Amniotic stem cell (primary cell): ENCODE measurements at places on chromosomes 13 and 19.

DNA sequence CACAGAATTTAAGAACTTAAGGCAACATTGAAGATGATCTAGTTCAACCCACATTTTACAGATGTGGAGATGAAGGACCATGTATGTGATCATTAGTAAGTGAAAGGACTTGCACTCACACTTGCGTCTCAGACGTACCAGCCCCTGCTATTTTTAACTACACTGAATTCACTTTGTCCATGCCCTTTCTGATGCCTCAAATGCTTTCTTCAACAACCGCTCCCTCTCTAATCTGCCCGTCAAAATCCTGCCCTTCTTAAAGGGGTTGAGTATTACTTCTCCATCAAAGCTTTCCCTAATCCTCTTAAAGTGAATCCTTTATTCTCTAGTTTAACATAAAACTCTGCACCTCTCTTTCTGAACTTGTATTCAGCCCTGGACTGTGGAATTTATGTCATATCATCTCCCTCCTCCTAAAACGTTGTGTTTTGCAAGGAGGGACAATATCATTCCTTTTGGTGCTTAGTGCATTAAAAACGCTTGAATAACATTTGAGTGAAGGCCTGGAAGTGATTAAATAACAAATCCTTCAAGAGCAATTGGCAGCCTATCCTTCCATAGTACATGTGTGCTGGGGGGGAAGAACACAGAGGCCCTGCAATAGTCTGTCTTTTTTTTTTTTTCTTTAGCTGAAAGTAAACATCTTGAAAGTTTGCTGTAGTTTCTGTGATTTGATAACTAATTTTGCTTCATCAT is 493.3 kb downstream of the LMO7 start:
- no peak for DNase-seq

- no peak for DNase-seq
These were observed 8.3 kb downstream of the SNRPA start for GRCh38 chr19:40759352-40759751.

GRCh38 chr19:20423381-20424197 is 142.0 kb downstream of the ZNF737 start:
- DNase-seq: no peak

DNA sequence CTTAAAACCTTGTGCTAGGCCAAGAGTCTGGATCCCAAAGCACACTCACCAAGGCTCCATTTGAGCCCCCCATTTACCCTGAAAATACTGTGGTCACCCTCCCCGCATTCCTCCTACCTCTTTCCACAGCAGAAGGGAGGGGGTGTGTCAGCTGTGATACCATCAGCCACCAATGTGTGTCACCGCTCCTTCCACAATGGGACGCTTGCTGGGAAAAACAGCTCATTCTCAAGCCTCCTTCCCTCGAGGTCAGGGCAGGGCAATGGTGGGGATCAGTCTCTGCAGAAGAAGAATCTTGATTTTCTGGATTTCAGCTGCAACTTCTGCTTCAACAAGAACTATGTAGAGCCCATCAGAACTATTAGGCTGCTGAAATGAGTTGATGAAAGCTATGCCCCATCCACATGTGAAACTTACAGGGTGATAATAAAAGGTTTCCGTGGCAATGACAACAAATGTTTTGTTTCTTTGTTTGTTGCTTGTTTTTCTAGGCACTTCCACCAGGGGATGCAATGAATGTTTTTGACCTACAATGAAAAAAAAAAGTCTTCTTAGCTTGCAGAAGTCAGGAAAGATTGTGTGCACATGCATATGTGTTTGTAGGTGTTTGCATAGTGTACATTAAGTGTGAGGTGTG is 26.4 kb upstream of the ZNF507 start:
- no peak for DNase-seq

GRCh38 chr19:1045247-1045603 is 5.3 kb downstream of the ABCA7 start:
- DNase-seq: no peak

- no peak for DNase-seq
These were observed 145.5 kb upstream of the MAB21L1 start for GRCh38 chr13:35621989-35622388.

DNA sequence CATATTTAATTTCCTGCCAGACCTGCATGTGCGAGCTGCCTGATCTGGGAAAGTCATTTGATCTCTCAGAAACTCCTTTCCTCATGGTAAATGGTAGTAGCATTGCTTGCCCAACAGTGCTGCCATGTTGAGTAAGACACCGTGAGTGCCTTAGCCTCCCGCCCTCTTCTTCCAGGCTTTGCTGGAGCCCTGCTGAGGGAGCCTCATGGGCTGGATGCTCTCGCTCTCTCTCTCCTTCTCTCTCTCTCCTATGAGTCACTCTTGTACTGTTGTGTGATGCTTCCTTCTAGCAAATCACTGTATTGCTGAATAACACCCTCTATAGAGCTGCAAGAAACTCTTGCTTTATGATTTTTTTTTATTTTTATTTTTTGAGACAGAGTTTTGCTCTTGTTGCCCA is 365.5 kb downstream of the UQCRFS1 start:
- DNase-seq: no peak

GRCh38 chr19:19463348-19464117 is 51.8 kb downstream of the TSSK6 start:
- no peak for DNase-seq

- peak; percentile 12 for DNase-seq
These were observed 33.9 kb downstream of the CCNE1 start for GRCh38 chr19:29845574-29846176.

GRCh38 chr19:7122701-7123100 is 53.2 kb downstream of the ZNF557 start:
- DNase-seq: no peak

- no peak for DNase-seq
These were observed 9.7 kb downstream of the EFNA2 start for GRCh38 chr19:1295169-1296012.

DNA sequence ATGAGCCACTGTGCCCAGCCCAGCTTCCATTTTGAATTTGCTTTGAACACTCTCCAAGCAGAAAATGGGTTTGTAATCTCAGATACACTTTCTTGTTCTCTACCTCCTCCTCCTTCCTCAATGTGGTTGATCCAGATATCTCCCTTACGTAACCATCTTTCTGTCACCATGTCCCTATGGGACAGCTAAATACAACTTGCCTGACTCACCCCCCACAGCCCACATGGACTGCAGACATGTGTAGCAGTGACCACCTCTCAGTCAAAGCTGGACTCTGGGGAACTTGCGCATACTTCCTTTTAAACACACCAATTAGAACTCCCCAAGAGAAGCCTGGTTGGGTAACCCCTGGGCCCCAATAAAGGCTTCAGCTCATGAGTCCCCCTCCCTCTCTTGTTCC is 10.8 kb upstream of the ZNF799 start:
- no peak for DNase-seq

GRCh38 chr13:41312176-41312500 is 1.1 kb downstream of the NAA16 start:
- DNase-seq: no peak

GRCh38 chr13:36769126-36769525 is 49.9 kb upstream of the RFXAP start:
- no peak for DNase-seq

GRCh38 chr13:95745289-95745688 is 68.3 kb downstream of the DNAJC3 start:
- no peak for DNase-seq

- DNase-seq: no peak
These were observed 16.2 kb downstream of the PSPC1 start for GRCh38 chr13:19766591-19766990.

DNA sequence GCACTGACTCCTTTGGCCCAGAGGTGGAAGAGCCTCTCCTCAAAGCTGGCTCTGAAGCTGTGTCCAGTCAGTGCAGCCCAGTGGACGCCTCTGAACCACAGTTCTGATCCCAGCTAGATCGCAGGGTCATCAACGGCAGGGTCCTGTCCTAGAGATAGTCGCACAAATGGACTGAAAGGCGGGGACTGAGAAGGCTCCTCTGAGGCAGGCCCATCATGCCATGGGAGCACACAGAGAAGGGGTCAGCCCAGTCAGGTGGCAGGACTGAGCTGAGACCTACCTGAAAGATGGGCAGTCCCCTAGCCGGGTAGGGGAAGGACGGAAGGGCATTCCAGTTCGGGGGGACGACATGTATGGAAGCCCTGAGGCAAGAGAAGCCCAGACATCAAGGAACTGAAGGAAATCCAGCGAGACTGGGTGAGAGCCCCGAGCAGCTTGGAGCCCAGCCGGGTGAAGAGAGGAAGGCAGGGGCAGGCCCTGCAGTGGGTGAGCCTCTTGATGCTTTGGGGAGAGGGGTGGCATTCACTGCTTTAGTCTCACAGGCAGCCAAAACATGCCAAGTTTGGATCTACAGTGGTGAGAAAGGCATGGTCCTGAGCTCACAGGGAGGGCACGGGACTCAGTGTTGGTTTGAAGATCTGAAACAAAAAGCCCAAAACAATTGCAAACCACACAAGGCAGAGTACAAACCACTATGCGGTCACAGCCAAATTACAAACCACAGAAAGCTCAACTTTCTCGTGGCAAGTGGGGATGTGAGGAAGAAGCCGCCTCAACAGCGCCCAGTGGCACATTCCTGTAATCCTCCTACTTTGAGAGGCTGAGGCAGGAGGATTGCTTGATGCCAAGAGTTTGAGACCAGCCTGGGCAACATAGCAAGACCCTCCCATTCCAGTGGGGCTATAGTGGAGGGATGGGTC is 10.0 kb downstream of the CALM3 start:
- no peak for DNase-seq

GRCh38 chr19:32581705-32582179 is 752 bp downstream of the PDCD5 start:
- peak; percentile 14 for DNase-seq

- DNase-seq: no peak
These were observed 54.6 kb upstream of the MYO16 start for GRCh38 chr13:108574856-108575255.

GRCh38 chr19:18541258-18541991 is 1.9 kb downstream of the FKBP8 start:
- no peak for DNase-seq

- no peak for DNase-seq
These were observed 9.7 kb upstream of the C19orf12 start for GRCh38 chr19:29724746-29725145.

DNA sequence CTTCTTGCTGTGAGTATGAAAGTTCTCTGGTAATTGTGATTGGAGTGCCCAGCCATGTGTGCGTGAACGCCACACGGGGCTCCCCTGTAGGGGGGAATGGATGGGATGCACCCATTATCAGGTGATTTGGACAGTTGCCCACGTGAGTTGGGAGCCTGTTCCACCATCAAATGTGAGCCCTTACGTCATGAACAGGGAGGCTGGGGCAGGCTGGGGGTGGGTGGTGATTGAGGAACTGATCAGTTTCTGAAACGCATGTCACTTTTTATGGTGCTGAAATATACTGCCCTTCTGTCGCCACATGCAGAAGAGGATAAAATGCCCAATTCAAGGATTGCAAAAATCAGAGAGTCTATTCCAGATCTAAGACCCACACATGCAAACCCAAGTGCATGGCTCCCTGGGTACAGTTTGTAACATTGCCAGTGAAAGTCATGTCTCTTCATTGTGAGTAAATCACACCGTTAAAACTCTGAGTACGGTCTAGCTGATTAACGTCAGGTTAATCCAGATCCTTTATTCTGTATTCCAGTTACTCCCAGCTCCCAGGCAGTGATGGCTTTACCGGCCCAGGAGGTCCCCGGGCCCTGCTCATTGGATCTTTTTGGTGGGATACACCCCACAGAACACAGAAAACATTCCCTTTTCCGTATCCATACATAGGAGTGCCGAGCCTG is 90.2 kb downstream of the RAB20 start:
- no peak for DNase-seq

GRCh38 chr19:35995048-35995993 is at the start of gene SDHAF1:
Gene SDHAF1 (plus strand): TSS chr19:35995188. CDS start chr19:35995275, 87 bp downstream.
- DNase-seq: peak; percentile 76

DNA sequence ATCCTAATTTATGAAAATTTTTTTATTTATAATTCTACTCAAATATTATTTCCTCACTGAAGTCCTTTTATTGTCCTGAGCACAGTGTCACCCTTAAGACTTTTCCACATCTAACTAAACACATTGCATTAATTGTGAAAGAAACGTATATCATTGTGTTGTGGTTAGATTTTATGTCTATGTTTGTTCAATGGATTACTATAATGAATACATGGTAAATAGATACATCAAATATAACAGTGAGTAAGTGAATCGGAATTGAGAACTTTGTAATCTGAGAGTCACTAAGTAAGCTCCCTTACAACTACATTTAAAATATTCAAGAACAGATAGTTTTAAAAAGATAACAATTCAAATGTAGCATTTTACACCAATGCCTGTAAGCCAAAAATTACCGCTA is 417.6 kb upstream of the PCDH20 start:
- DNase-seq: no peak

GRCh38 chr13:94172416-94172815 is 307.1 kb downstream of the DCT start:
- no peak for DNase-seq

DNA sequence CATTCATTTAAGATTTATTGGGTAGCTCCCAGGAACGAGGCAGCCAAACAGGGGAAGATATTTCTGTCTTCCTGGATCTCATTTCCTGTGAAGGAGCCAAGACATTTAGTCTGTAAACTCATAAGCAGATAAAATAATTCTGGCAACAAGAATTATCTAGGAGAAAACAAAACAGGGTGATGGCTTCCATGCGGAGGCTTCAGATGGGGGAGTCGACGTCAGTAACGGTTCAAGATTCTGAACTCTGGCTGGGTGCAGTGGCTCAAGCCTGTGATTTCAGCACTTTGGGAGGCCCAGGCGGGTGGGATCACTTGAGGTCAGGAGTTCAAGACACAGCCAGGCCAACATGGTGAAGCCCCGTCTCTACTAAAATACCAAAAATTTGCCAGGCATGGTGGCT is 1.3 kb downstream of the GNA15 start:
- DNase-seq: no peak

GRCh38 chr19:2503521-2504109 is 27.7 kb downstream of the GADD45B start:
- DNase-seq: peak; percentile 52

DNA sequence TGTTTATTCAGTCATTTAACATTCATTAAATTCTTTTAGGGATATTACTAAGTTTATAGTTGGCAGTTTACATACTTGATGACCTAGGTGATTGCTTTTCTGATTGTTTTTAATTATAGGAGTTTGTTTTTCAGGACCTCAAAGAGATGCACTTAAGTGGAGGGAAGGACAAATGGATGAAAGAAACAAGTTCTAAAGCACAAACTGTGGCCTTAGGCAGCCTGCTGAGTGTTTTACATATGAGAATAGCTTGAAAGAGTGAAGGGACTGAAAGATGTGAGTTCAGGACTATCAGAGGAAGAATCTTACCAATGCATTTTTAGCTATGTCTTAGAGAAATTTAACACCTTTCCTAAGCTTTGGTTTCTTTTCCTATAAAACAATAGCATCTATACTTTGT is 402.6 kb downstream of the KLF12 start:
- no peak for DNase-seq
